ENCODE measurements at places on chromosomes 5 and 9.

GRCh38 chr9:127614961-127615360 lies 2.9 kb downstream of the STXBP1 start:
- no peak for DNase-seq

DNA sequence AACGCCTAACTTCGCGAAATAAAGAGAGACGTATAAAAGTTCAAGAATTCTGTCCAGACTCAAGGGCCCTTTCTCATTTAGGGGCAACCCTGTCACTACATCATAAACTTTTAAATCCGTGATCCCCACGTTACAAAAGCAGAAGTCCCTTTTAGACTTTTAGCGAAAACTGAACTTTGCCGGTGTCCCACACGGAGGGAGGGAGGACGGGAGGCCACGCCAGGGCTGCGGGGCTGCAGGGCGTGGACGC lies 515 bp upstream of the F2R start:
- DNase-seq: no peak

DNA sequence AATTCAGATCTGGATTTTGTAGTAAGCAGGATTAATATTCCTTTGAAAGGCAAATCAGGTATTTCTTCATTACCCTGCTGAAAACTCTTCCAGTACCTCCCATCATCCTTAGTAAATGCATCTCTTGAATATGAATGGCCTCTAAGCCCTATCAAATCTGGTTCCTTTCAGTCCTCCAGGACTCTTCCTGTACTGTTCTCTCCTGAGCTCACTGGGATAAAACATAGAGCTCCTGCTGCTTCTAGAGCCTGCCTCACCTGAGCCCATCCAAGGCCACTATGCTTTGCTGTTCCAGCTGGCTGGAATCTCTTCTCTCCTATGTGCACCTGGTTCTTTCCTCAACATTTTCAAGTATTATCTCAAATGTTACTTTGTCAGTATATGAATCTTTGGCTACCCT lies 803.3 kb upstream of the CTNND2 start:
- DNase-seq: no peak

- no peak for DNase-seq
Observed at GRCh38 chr5:114581136-114581535, 219.3 kb downstream of the KCNN2 start.

DNA sequence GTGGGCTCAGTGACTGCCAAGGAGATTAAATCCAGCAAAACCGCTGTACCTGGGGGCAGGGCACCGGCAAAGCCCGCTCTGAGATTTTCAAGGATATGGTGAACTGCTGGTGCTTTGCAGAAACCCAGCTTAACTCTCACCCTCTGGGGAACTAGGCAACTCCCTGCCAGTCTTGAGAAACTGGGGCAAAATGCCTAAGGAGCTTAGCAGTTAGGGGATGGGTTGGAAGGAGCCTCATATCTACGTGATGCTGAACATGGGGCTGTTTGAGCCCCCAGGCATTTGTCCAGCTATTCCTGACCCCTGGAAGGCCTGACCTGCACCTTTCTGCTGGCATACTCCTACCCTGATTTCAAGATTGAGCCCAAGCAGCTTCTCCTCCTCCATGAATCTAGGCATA lies 108.6 kb upstream of the TBC1D2 start:
- no peak for DNase-seq

GRCh38 chr5:38094889-38095288 lies 163.5 kb upstream of the EGFLAM start:
- no peak for DNase-seq

GRCh38 chr9:119284587-119285337 lies 84.5 kb downstream of the BRINP1 start:
- no peak for DNase-seq

DNA sequence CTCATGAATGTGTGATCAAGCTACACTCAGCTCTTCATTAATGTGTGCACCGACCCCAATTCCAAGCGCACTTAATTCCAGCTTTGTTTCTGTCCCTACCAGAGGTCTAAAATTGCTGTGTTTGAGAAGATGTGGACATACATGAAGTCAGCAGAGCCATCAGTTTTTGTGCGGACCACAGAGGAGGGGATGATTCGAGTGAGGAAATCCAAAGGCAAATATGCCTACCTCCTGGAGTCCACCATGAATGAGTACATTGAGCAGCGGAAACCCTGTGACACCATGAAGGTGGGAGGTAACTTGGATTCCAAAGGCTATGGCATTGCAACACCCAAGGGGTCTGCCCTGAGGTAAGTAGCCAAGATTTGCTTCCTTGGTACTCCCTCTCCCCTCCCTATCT lies 268.6 kb downstream of the FAM114A2 start:
- no peak for DNase-seq

DNA sequence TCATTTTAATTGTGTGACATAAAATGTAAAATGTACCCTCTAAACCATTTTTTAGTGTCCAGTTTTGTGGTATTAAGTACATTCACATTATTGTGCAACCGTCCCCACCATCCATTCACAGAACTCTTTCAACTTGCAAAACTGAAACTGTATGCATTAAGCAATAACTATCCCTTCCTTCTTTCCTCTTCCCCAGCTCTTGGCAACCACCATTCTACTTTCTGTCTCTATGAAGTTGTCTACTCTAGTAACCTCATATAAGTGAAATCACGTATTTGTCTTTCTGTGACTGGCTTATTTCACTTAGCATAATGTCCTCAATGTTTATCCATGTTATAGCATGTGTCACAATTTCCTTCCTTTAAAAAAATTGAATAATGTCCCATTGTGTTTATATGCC lies 142.4 kb downstream of the C9orf152 start:
- no peak for DNase-seq

GRCh38 chr5:111472579-111472978 lies 39.8 kb downstream of the STARD4 start:
- no peak for DNase-seq

DNA sequence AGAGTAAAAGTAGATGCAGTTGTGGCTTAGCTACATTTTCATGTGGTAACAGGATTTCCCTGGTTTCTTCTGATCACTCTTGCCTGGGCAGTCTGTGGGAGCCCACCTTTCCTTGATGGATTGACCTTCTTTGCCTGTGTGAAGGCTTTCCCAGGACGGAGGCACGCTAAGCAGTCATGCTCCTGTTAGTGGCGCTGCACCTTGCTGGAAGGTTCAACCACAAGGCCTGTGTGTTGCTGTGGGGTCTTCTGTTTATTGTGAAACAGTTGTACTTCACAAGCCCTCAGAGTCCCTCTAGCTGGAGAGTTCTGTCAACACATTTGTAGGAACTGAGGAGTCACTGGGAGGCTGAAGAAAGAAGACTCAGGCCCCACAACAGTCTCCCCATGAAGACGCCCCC lies 402.0 kb downstream of the IRX1 start:
- no peak for DNase-seq

GRCh38 chr9:15570769-15571168 lies 17.9 kb downstream of the CCDC171 start:
- no peak for DNase-seq

DNA sequence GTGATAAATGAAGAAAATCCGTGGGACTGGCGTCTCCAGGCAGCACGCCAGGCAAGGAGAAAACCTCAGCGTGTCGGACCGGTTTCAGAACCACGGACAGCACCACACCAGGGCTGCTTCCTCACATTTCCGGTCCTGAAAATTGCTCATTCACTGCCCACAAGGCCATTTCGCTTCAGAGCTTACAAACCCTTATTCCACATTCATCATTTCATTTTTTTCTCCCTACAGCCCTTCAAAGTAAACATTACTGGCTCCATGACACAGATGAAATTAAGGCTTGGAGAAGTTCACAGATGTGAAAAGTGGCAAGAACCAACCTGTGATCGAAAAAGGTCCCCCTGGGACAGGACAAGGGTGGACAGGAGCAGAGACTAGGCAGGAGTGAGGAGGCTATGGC lies 1.5 kb upstream of the GPRIN1 start:
- peak; percentile 29 for DNase-seq

- no peak for DNase-seq
Observed at GRCh38 chr9:120716483-120716882, 2.2 kb upstream of the MEGF9 start.

DNA sequence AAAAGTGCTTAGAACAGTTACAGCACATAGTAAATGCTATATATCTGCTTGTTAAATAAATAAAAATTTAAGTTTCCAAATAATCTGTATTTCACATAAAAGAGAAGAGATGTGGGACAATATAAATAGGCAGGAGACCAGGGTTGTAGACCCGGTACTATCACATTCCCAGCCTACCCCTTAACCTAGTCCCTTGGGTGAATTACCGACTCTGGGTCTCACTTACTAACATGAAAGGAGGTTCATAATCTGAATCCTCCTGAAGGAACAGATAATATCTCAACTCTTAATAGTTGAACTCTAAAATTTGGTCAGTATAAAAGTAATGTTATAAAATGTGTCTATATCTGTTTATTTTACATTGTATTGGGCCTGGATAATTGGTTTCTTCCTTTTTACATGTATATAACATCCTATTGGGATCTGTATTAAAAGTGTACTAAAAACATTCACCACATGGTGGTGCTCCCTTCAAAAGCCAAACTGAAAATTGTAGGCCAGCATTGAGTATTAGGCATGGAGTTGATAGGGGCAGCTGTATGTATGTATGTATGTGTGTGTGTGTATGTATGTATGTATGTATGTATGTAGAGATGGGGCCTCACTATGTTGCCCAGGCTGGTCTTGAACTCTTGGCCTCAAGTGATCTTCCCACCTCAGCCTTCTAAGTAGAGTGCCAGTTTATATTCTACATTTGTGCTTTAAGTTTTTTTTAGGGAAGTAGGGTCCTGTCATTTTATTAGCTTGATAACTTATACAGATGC lies 64.2 kb upstream of the ABL1 start:
- DNase-seq: no peak

DNA sequence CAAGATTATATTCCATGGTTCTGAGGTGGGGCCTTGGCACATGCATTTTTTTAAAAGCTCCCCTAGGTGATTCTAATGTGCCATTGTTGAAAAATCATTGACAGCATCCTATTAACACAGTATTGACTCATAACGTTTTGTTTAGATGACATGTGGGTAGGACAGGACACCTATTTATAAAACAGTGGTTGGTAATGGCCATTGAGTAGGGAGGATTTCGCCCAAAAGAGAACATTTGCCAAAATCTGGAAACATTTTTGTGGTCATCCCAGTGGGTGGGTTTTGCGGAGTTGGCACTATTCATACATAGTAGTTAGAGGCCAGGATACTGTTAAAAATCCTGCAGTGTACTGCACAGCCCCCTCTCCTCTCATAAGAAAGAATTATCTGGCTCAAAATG lies 6.4 kb upstream of the CHD1 start:
- DNase-seq: no peak

DNA sequence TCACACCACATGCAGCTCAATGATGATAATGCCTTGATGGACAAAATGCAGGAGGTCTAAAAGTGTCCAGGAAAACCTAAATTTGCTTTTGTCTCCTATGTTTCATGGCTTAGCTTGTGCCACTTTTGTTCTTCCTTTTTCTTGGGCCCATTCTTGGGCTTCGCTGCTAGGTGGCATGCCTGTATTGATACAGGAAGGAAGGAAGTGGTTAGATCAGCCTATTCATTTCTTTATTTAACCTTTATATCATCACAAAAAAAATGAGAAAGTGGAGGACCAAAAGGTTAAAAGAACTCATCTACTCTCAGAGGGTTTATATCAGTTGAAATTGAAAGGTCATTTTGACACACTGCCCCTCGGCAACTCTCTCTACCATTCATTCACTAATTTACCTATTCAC lies 260.2 kb downstream of the ARHGAP26 start:
- no peak for DNase-seq

DNA sequence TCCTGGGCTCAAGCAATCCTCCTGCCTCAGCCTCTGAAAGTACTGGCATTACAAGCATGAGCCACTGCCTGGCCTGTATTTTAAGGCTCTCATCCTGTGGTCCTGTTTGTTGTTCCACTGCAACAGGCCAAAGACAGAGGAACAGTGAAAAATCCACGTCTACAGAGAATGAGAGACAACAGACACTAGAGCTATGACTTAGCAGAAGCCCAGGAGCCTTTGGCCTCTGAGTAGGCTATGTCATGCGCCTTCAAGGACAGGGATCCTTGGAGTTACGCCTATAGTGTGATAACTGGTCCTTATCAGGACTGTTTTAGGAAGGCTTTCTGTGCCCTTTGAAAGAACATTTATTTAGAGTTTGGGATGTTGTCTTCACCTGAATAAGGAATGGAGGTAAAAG lies 10.5 kb downstream of the POC5 start:
- no peak for DNase-seq

DNA sequence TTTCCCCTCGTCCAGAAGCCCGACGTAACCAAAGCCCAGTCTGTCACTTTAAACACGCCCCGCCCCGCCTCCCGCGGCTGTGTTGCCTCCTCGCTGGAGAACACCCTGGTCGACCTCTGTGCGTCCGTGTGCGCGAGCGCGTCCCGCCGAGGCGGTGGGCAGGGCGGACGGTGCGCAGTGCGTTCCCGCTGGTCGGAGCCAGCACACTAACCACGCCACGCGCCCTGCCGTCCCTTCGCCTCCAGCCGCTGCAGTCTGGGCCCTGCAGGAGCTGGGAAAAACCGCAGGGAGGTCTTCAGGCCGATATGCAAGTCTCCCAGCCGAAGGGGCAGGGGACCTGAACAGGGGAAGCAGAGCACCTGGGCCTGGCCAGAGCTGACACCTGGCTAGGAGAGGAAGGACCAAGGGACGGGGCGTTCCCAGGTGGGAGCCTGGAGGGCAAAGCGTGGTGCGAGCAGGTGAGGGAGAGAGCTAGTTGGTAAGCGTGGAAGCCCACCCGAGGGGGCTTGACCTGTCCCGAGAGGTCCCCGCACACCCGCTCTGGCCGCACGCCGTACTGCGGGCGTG lies 1.3 kb upstream of the PHPT1 start:
- DNase-seq: peak; percentile 40

DNA sequence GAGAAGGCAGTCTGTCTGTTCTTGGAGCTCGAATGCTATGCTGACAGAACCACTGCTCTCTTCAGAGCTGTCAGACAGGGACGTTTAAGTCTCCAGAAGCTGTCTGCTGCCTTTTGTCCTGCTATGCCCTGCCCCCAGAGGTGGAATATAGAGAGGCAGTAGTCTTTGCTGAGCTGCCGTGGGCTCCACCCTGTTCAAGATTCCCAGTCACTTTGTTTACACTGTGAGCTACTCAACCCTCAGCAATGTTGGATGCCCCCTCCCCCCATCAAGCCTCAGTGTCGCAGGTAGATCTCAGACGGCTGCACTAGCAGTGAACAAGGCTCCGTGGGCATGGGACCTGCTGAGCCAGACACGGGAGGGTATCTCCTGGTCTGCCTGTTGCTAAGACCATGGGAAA lies 344.2 kb downstream of the TMEM161B start:
- no peak for DNase-seq

DNA sequence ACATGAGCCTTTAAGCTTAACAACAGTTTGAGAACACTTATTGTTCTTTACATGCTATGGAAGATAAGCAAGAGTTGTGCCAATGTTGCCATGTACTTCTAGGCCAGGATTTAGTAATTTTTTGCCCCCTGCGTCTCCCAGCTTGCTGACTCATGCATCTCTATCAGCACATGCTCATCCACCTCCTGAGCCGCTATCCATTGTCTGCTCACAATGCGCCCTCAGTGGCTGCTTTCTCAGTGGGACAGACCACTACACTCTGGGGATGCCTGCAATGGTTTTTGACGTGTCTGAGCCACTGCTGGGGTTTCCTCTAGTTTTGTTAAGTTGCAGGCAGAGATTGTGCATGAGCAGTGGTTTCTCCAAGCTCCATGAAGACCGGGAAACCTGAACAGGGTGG lies 50.9 kb upstream of the PHF2 start:
- DNase-seq: no peak

Data from epithelial cell of prostate (primary cell).